Activated naive CD4-positive, alpha-beta T cell treated with anti-CD3 and anti-CD28 coated beads, Interleukin-2, amount 50 U/mL, for 16 hours (primary cell): ENCODE measurements at places on chromosomes 16 and 17.

DNA sequence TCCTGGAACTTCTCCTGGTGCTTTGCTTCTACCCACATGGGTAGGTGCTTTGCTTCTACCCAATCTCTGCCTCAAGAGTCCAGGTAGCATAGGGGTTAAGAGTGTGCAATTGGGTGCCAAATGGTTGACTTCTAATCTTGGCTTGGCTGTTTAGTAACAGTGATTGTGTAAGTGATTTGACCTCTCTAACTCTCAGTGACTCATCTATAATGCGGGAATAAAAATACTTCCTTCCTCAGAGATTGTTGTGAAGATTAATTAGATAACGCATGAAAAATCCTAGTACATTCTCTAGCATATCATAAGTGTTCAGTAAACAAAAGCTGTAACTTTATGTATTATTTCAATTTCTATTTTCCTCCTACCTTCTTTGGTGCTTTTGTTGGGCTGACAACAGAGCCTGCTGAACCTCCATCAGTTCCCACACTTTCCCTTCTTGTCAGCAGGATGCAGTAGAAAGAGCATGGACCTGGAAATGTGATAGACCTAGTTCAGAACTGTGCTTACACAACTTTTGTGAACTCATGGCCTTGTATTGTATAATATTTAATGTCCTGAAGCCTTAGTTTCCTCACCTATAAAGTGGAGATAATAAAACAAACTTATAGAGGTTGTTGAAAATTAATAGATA is 72.9 kb upstream of the SMIM36 start:
- DNase-seq, result no peak

DNA sequence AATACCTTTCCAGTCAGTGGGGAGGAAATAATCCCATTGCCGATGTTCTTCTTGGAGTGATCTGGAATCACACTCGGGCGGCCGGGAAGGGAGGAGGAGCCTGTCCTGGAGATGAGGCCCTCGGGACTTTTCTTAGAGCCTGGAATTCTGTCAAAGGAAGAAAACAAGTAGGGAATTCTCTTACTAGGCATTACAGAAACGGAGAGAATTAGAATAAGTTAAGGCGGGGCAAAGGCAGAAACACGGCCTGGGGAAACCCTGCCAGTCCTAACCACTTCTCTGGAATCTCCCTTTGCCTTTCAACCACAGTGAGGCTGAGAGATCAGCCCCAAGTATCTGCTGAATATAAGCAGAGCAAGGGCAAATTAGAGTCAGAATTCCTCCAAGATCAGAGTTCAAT is 27.8 kb downstream of the USP36 start:
- no peak for DNase-seq

DNA sequence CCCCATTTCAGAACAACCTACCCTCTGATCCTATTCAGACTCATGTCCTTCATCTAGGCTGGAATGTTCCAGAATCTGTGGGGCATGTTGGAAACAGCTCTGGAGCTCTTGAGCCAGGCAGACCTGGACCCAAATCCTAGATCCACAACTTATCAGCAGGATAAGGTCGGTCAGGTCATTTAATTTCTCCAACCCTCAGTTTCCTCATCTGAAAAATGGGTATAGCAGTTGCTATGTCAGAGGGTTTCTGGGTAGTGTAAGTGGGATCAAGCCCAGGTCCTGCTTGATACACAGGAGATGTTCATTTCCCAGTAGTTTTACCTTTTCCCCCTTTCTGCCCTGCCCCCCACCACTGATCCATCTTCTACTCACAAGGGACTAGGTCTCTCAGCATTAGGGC is 12.0 kb downstream of the SLC6A2 start:
- DNase-seq, result no peak

GRCh38 chr16:88284626-88285513 is 97.9 kb upstream of the ZNF469 start:
- DNase-seq, result no peak

- no peak for DNase-seq
Observed at GRCh38 chr17:7403043-7403726, 712 bp downstream of the TMEM256 start.

DNA sequence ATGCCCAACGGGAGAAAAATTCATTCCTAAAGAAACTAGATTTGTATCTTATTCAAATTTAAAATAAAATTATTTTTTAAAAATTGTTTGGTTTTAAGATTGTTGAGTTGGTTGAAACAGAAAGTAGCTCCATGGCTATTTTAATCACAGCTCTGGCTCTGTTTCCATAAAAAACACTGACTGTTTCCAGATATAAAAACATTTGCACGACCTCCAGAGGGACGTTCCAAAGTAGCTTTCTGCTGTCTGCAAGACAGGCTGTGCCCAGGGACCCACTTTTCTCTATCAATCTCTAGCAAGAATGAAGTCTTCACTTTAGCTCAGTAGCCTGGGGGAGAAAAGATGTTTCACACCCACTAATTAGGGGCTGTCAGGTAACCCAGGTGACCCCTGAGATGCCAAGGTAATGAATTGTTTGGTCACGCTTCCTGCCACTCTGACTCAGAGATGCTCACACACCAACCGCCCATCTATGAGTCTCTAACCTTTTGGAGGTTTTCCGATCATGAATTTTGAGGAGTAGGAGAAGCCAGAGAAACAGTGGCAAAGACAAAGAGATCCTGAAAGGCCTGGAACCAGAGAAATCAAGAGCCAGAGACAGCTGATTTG is 220.1 kb upstream of the SOX9 start:
- no peak for DNase-seq

GRCh38 chr17:38603786-38604478 is 1.8 kb downstream of the SRCIN1 start:
- no peak for DNase-seq

DNA sequence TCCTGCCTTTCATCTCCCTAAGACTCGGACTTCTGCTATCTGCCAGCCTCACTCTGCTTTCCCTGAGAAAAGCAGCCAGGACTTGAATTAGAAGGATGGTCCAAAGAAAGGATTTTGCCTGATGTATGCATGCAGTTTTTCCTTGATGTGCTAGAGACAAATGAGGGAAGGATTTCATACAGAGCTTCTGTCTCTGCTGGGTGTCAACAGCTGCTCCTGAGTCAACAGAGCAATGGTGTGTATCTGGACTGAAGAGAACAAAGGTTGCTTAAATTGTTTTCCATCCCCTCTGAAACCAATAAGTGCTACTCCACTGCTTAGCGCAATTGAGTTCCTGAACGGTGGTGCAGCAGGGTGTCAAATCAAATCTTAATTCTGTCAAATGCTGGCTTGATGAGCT is 680.6 kb upstream of the C16orf82 start:
- DNase-seq, result no peak

DNA sequence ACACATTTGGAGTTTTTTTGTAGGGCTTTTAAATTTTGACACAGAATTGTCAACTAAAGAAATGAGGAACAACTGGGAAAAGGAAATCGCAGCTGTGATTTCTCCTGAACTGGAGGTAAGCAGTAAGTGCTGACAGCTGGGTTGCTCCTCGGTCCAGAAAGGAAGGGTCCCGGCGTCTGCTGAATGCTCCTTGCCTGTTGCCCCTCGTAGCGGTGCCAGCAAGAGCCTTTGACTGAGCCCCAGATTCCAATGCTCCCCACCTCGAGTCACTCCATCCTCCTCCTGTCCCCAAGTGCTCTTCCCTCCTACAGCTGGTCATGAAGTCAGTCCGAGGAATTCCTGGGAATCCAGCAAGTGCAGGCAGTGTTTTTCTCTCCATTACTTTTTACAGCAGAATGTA is 32.0 kb upstream of the ENDOV start:
- no peak for DNase-seq

DNA sequence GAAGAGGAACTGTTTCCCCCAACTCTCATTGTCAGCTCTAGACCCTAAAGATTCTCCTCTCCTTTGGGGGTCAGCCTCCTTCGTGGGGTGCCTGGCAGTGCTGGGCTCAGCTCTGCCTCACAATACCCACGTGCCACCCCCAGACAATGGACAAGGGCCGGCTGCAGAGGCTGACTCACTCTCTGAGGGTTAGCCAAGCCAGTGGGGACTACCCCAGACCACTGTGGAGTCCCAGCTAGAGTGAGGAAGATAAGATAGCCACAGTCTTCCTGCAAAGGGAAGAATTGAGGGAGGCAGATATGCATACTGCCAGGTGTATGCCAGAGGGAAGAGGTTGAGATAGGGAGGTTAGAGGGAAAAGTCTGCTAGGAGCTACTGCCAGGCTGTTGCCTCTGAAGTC is 13.5 kb upstream of the MTMR4 start:
- DNase-seq, result no peak

DNA sequence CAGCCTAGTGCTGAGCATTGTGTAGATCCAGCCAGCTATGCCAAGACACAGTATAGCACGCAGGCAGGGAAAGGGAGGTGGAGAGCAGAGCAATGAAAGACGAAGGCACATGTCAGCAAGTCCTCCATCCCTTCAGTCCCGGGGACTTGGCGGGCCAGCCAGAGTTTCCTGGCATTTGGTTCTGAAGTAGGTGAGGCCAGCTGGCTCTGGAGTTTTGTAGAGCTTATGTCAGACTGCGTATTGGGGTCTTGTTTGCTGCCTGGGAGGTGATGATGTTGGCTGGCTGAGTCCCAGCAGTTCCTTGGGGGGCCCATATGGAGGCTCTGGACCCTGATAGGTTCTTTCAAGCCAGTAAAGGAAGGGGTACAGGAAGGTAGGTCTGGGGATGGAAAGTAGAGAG is 55.7 kb upstream of the AKTIP start:
- no peak for DNase-seq

GRCh38 chr17:7017827-7018200 is 5.0 kb upstream of the BCL6B start:
- DNase-seq, result no peak

DNA sequence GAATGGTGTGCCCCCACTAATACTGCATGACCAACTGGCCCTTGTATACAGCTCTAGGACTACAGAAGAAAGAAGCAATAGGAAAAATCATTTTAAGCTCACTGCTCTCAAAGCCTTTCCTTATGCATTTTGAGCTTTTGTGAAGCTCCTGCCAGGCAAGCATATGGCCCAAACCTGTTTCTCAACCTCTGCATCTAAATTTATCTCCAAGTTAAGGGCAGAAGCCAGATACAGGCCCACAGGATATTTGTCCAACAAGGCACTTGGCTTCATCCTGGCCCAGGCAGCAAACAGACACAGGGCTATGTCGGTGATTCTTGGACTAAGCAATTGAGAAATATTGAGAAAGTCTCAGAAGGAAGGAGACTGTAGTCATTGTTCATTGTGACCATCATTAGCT is 43.9 kb downstream of the CCT6B start:
- no peak for DNase-seq

DNA sequence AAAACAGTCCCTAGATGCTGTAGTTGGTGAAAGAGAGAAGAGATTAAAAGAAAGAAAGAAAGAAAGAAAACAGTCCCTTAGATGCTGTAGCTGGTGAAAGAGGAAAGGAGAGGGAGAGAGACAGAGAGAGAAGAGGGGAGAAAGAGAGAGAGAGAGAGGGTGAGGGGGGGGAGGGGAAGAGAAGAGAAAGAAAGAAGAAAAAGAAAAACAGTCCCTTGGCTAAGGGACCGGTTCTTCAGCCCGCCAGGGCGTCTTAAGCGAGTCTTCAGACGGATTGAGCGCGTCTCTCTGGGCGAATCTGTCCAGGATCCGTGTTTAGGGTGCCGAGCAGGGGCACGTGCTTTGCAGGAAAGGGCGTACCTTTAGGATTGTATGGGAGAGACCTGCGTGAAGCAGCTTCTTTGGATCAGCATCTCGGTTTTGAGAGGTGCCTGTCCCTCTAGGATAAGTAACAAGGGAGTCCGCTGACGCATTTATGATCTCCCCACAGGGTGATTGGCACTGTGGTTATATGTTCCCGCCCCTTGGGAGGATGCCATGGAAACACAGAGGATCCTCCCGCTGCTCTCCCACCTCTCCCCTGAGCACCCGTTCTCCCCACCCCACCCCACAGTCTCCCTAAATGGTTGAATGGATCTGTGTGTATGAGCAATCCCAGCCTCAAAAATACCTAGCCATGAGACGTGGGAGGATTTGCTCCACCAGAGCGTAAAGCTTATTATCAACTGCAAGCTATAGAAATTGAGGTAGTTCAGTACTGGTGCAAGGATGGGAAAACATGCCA is 16.7 kb downstream of the GNGT2 start:
- no peak for DNase-seq

DNA sequence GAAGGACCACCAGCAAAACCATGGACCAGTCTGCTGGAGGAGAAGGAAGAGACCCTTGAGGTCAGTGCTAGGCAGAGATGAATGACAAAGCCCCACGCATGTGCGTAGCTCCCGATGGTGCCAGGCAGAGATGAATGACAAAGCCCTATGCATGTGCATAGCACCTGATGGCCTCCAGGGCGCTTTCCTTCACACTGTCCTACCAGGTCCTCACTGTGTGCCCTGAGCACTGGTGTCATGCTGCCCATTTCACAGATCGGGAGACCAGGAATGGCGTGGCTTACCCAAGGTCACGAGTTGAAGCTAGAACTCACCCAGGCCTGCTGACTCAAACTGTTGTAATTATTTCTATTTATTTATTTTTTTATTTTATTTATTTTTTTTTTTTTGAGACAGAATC is 149.6 kb downstream of the KATNIP start:
- DNase-seq, result no peak

GRCh38 chr17:8944748-8945147 is 20.8 kb downstream of the PIK3R5 start:
- no peak for DNase-seq

DNA sequence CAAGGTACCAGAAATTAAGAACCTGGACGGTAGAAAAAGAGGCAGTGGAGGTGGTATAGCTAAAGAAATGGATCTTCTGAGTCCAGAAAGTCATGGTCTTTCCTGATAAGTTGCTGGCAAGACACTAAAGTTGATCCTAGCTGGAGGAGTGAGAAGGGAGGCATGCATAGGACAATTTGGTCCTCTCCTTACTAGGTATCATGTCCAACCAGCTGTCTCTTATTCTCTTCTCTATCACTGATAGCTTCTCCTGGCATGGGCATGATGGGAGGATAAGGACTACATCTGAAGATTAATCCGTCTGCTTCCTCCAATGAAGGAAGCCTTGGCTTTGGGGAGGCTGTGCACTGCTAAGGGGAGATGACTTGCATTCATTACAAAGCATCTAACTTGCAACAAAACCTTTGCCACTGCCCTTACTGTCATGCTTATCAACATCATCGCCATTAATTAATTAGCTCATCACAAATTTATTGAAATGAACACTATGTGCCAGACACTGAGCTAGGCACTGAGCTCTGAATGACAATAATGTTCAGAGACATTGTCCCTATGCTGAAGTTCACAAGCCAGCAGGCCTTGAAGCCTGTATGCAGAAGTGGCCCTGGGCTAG is 3.1 kb upstream of the FAM117A start:
- no peak for DNase-seq
